ENCODE measurements at places on chromosomes 6 and 20.

DNA sequence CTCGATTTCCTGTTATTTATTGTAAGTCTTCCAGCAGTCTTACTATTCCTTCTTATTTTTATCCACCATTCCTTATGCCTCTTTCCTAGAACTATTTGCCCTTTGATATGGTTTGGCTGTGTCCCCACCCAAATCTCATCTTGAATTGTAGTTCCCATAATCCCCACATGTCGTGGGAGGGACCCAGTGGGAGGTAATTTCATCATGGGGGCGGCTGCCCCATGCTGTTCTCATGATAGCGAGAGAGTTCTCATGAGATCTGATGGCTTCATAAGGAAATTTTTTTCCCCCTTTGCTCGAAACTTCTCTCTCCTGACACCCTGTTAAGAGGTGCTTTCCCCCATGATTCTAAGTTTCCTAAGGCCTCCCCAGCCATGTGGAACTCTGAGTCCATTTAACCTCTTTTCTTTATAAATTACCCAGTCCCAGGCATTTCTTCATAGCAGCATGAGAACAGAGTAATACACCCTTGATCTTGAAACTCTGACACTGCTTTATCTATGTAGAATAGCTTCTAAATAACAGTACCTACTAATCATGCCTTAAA, 48.8 kb downstream of the PLN start:
- no peak for DNase-seq

GRCh38 chr6:85403331-85404015, 46.4 kb upstream of the NT5E start:
- no peak for DNase-seq

- no peak for DNase-seq
Observed at GRCh38 chr20:49480236-49480635, 2.2 kb downstream of the KCNB1 start.

DNA sequence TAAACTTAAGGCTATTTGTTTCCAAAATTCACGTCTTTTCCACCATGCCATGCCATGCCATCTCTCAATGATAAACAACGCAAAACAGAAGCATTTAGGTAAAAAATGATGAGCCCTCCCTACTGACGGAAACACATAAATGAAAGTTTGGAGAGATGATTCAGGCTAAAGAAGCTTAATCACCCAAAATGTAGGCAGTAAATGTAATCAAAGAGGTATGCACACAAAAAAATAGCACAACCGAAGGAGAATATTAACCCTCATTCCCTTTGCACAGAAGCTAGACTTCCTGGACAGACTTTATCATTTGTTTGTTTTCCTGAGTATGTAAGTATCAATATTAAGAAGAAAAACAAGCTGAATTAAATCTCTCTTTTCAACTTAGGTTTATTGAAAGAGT, 28.8 kb downstream of the DCDC2 start:
- DNase-seq = no peak

- DNase-seq = no peak
Observed at GRCh38 chr6:48567016-48567415, 456.0 kb upstream of the PTCHD4 start.

DNA sequence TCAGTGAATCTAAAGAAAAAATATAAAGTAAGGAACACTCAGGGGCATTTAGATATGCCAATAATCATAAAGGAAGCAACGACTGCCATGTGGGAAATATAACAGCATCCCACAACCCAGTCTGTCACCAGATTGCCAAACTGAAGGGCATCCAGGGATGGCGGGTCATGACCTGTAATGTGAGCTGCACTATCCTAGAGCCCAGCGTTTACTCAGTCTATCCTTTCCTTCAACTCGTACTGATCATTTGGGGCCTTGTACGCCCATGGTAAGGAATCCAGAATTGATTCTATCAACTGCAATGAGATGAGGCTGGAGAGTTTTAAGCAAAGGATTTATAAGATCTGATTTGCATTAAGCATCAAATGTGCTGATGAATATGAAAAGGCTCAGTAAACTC, 5.3 kb downstream of the TRPC4AP start:
- no peak for DNase-seq

DNA sequence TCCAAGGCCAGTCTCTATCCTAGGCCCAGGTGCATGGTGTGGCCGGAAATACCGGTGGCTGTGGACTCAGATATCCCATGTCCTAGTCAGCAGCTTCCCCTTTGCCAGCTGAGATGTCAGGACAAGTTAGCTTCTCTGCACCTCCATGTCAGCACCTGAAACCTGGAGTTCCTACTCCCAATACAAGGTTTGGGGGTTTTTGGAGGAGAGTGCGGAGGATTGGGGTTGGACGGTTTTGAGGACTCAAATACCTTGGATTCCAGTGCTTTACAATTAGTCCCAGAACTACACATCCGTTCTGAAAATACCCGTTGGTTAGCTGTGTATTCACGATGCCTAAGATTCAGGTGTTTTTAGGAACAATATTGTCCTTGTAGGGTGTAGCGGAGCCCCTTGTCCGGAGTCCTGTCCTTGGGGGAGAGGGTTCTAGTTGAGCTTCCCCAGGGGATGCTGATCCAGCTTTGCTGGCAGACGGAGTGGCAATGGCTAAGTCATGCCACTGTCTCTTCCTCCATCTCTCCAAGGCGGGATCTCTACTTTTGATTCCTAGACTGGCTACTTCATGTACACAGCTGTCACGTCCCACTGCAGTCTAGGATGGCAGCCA, 45.0 kb downstream of the ADNP start:
- DNase-seq = no peak

- DNase-seq = no peak
Observed at GRCh38 chr20:58719258-58719657, 26.7 kb downstream of the NPEPL1 start.

DNA sequence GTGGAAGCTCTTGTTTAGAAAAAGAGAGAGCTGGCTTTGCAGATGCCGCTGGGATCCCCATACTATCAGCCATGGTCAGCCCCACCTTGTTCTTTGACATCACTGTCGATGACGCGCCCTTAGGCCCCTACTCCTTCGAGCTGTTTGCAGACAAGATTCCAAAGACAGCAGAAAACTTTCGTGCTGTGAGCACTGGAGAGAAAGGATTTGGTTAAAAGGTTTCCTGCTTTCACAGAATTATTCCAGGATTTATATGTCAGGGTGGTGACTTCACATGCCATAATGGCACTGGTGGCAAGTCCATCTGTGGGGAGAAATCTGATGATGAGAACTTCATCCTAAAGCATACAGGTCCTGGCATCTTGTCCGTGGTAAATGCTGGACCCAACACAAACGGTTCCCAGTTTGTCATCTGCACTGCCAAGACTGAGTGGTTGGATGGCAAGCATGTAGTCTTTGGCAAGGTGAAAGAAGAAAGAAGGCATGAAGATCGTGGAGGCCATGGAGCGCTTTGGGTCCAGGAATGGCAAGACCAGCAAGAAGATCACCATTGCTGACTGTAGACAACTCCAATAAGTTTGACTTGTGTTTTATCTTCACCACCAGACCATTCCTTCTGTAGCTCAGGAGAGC, 2.4 kb upstream of the BLCAP start:
- DNase-seq = no peak

DNA sequence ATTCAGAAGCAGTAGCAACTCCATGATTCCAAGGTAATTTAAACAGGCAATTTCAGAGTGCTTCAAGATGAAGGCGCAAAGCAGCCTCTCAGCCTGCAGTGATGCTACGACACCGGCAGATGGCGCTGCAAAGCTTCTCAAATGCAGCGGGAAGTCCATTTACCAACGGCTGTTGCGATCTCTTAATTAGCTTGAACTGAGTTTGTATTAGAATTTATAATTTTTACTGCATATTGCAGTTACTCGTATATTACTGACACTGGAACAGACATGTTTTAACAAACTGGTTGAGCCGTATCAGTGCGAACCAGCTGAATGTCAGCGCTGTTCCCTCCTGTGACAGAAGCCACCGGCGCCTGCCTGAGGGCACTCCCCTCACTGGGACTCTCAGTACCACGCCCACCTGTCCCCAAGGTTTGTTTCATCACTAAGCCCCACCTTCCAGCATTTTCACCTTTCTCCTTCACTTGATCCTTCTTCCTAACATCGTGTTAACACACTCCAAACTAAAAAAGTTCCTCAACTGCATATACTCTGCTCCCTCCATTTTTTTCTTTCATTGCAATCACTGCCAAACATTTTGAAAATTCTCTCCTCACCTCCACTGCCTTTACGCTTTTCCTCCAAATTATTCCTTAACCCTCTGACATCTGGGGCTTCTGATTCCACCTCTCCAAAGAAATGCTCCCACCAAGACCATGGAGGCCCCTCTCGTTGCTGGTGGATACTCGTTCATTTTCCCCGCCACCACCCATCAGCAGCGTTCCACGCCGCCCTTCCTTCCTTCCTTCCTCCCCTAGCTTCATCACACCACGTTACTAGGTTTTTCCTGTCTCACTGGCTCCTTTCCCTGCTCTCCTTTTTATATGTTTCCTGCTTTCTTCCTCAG, 14.5 kb downstream of the GNL1 start:
- DNase-seq = peak; percentile 73

DNA sequence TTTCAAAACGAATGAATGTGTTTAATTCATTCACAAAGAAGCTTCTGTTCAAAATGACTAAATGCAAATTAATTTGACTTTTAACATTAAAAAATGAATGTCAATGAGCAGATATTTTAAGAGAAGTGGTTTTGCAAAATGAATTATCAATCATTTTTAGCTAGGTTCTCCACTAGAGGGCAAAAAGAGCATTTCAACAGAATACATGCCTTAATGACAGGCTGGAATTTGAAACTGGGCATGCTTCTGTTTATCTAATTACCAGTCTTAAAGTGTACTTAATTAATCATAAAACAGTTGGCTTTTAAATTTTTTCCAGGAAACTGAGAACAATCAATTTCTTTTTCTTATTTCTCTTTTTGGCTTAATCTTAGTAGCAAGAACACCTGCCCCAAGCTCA, 63.8 kb upstream of the TINAG start:
- no peak for DNase-seq

DNA sequence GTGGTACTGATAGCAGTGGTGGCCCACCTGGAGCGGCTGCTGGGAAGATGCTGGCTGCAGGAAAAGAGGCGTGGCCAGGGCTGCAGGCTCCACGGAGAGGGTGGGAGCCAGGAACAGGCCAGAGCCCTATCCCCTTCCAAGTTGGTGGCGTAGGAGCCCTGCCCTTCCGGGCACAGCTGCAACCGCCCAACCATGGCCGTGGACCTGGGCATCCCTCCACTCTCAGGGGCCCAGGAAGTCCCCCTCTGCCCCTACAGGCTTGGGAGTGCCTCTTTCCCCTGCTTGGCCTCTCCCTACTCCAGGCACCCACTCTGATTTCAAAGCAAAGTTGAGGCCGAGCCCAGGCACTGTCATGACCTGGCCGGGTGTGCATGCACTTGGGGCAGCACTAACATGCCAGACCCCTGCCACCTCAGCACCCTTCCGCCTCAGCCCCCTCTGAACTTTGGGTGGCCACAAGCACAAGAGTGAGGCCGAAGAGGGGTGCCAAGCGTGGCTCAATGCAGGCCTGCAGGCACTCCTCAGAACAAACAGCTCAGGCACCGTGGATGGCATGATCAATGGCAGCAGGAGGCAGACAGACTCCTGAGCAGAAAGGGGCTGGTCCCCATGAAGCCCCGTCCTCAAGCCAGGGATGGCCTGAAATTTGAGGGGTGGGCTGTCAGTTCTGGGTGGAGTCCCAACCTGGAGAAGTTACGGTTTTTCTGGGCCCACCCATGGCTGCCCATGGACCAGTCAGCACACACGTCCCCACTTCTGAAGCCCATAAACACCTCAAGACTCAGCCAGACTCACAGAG, 200.3 kb upstream of the PRND start:
- DNase-seq = no peak

DNA sequence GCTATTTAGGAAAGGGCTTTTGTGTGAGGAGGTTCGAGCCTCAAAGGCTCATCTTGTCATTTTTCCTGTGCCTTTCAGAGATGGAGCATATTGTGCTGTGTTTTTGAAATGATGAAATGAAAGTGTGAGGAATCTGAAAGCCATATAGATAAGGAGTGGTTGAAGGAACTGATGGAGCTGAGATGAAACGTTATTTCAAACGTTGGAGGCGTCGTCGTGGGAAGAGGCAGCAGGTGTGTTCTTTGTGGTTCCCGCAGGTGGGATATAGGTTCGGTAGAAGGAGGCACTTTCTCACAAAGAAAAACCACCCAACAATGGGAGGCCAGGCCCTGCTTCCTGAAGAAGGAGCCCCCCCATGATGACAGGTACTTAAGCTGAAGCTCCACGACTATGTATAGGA, 83.2 kb upstream of the SNAP25 start:
- DNase-seq = no peak

GRCh38 chr6:156659822-156660198, 117.4 kb upstream of the ARID1B start:
- no peak for DNase-seq

DNA sequence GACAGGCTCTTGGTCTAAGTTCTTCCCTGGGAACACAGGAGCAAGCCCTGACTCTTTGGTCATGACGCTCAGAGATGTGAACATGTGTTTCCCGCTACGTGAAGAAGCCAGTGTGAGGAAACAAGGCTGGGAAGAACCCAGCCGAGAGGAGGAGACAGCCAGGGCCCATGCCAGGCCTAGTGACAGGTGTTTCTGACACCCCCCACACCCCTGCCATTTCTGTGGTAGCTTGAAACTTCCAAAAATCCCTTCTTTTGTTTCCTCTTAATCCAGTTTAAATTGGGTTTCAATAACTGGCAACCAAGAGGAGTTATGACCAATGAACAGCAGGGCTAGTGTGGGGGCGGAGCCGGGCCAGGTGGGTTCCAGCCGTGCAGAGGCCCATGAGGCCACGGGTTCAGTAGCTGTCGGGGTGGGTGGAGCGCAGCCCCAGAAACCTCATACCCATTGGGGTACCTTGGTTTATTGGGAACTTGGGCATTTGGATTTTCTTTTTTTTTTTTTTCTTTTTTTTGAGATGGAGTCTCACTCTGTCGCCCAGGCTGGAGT, 33.5 kb downstream of the WRNIP1 start:
- DNase-seq = no peak

DNA sequence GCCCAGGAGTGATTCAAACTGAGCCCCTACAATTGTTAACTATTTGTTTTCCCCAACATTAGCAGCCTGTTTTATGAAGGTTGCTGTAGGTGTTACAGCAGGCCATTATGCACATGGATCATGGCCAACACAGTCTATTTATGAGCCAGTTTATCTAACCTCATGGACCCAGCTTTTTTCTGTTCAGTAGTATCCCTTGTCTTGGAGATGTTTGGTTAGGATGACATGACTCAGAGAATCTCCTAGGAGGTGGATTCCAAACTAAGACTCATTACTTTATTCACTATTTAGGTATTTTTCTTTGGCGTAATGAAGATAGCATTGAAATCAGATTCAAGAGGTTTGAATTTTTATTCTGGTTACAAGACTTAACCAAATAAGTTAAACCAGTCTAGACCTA, 62.8 kb upstream of the TFB1M start:
- DNase-seq = no peak

All from left renal pelvis (tissue), 4 donors.